Stimulated activated CD4-positive, alpha-beta T cell treated with anti-CD3 and anti-CD28 coated beads, Interleukin-4, amount 100 ng/mL, for 1 hour (primary cell): ENCODE measurements at places on chromosomes 7 and 10.

- no peak for DNase-seq
These were observed 99.0 kb upstream of the GPR22 start for GRCh38 chr7:107370816-107371215.

DNA sequence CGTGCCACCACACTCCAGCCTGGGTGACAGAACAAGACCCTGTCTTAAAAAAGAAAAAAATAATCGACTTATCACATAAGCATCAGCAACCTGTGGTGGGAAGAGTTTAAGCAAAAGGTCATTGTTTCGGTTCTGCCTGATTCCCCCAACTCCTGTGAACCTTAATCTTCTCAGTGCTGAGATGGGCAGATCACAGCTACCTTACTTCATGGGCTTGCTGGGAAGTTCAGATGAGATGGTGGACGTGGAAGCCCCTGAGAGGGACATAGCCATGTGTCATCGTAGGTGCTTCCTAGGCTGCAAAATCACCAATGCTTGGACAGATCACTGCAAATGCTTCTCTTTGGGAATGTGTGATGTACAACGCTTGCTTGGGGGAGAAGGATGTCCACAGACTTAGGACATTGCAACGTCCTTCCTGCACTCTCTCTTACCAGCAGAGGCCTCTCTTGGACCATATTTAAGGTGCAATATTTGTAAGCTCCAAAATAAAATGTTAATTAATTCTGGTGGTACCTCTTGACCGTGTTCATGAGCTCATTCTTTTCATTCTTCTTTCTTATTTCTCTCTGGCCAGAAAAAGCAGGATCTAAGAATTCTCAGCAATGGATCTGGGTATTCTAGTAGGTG is 8.6 kb downstream of the GJD4 start:
- no peak for DNase-seq

DNA sequence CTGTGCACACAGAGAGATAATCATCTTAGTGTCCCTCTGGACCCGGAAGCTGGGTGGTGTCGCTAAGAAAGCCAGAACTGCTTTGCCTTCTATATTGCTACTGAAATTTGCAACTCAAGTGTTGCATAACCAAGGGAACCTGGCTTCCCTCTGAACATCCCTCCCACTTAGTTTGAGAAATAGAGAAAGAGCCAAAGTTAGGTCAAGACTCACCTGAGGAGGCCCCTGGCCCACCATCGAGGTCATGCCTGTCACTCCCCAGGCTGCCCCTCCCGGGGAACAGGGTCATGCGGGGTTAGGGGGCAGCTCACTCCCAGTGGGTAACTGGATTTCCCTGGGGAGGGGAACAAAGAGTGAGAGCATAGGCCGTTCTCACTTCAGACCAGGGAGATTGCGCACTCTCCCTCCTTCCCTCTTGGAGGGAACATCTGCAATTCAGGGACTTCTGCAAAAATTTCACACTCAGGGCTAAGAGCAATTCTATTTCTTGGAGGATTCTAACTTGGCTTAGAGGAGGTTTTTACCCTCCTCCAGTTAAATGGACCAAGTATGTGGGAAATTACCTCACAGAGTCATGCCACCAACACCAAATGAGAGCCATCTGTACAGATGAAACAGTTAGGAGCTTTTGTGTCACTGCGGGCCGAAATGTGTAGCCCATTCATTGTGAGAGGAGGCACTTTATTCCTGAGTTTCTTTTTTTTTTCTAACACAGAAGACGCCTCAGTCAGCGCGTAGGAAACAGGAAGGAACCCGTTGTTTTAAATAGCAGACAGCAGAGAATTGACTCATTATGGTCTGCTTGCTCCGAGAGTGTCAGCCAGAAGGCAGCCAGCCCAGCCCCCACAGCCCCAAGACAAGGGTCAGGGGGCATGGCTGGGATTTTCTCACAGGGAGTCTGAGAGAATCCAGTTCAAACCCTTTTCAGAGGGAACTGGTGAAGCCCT is 221.3 kb downstream of the ARHGAP12 start:
- DNase-seq, result peak; percentile 46

DNA sequence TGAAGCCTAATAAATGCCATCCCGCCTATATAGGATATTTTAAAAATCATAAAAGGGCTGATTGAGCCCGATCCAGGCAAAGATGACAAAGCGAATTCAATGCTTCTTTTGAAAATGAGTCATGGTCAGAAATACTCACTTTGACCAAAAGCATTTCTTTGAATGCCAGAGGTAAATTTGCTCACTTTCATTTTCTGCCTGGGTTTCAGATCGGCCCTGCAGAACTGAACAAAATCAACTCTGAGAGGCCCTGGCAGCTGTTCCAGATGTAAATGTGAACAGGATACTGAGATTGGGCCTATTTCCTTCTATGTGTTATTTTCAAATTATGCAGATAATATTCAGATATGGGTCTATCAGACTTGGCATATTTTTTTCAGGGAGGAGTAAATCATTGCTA is 114.8 kb upstream of the ARID5B start:
- DNase-seq, result no peak

DNA sequence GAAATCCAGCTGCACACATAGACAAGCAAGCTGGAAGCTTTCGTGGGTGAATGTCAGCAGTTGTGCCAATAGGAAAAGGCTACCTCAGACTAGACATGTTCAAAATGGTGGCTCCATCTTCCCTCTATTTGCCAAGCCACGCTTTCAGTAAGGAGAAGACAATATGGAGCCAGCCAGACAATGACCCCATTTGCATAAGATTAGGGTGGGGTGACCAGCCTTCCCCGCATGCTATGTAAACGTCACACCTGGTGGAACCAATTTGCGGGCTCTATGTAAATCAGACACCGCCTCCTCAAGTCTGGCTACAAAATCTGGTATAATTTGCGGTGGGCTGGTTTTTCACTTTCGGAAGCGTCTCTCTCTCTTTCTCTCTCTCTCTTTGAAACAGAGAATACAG is 297.4 kb upstream of the PCDH15 start:
- no peak for DNase-seq

DNA sequence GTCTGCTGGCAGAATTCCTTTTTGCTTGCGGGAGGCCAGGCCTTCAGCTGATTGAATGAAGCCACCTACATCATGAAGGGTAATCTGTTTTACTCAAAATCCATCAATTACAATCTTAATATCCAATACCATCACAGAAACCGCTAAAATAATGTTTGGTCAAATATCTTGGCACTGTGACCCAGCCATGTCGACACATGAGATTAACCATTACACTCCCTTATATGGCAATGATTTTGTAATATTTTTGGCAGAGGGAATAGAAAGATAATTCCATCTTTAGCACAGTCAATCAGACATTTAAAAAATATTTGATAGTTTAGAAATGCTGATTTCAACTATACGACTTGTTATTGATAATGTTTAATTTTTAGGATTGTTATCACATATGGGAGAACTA is 36.5 kb upstream of the SLC39A12 start:
- DNase-seq, result no peak

DNA sequence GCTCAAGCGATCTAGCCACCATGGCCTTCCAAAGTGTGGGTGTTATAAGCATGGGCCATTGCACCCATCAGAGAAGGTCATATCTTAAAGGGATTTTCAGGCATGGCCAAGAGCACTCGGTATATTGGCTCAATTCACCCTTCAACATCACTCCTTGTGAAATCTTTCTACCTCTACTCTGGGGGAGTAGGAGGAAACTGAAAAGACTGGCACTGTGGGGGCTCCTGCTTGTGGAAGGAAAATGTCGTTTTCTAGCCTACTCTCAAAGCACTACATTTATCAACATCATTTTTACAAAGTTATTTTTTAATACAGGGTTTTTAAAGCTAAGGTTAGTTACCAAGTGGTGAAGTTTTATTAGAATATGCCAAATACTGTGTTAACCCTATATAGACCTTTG is 42.0 kb upstream of the CACNB2 start:
- DNase-seq, result no peak

- no peak for DNase-seq
These were observed 5.8 kb upstream of the C1GALT1 start for GRCh38 chr7:7176406-7177043.

DNA sequence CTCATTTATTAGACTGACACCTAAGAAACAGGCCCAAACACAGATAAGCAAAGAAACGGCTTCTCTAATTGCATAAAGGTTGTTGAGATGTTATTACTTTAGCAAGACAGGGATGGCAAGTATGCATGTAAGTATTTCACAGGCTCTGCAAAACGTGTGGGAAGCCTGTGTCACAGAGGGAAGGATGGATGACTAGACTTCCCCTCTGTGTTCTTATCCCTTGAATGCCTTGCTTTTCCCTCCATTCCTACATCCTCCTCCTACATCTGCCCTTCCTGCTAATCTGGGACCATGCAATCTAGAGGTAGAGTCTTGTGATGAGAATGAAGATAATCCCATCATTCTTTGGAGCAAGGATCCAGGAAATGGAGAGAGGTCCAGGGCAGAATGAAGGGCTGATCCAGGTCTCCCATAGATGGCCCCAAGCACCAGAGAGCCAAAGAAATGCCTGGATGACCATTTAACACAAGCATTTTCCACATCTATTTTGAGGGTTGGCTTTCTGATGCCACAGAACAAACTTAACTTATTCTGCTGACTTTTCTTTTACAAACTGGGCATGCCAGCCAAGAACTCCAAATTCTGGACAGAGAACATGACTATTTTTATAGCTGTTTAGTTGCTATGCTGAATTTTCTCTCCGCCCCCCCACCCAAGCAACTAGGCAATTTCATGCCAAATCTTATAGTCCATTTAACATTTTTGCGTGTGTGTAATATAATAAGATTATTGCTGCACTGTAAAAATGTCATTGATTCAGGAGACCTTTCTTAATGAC is 48.1 kb downstream of the NRP1 start:
- no peak for DNase-seq

GRCh38 chr7:20558963-20559716 is 56.3 kb upstream of the ABCB5 start:
- DNase-seq, result no peak

GRCh38 chr10:11684717-11685645 is 57.2 kb upstream of the ECHDC3 start:
- DNase-seq, result peak; percentile 50

DNA sequence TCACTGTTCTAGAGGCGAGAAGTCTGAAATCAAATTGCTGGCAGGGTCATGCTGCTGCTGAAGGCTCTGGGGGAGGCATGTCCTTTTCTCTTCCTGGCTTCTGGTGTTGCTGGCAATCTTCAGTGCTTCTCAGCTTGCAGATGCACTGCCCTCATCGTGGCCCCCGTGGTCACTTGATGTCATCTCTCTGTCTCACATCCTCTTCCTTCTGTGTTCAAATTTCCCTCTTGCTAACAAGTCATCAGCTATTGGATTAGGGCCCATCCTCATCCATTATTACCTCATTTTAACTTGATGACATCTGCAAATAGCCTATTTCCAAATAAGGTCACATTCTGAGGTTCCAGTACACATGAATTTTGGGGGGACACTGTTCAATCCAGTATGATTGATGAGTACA is 36.6 kb upstream of the SRGN start:
- no peak for DNase-seq

DNA sequence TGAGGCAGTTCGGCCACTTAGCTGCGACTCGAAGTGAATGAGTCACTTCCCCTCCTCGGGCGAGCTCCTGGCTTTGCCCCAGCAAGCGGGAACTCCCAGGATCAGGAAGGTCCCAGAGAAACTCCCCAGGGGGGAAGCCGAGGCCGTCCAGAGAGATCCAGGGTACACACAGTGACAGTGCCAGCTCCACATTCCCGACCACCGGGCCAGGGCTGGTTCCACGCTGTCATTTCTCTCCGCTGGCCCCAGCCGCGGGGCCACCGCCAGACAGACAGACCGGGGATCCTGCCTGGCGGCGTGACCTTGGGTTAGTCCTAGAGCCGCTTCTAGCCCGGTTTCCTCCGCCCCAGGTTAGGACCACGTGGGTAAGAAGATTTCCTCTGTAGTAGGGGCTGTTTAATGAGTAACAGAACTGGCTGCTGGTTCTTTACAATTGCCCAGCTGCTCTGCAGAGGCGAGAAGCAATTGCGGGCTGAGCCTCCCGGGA is 463 bp upstream of the UPP1 start:
- no peak for DNase-seq

DNA sequence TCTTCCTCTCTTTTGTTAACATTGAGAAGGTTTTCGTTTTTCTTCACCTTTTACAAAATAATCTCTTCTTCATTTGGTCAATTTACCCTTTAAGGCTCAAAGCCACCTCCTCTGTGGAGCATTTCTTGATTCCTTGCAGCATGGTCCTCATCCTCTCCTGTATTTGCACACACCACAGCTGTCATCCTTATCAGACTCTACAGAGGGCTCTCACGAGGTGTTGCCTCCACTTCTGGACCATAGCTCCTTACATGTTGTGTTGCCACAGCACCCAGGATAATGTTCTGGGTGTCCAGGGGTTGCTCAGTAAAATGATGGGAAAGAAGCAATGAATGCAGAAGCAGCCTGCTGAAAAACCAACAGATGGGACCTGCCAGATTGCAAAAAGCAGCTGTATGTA is 192.8 kb downstream of the SH2D4B start:
- no peak for DNase-seq

DNA sequence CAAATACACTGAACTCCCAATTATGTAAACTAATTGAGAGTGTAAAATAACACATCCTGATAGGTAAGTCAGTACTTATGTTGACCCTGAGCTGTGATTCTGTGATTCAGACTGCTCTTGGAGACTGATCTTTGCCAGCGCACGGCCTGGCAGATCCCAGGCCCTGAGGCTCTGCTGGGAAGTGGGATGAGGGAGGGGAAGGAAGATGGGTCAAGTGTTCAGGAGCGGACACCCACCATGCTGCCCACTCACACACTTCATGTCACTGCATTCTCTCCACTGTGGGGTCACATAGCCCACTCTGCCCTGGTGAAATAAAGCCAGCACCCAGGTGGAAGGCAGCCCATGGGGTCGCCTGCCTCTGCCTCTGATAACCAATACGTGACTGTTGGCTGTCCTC is 226.2 kb downstream of the TNS3 start:
- no peak for DNase-seq

DNA sequence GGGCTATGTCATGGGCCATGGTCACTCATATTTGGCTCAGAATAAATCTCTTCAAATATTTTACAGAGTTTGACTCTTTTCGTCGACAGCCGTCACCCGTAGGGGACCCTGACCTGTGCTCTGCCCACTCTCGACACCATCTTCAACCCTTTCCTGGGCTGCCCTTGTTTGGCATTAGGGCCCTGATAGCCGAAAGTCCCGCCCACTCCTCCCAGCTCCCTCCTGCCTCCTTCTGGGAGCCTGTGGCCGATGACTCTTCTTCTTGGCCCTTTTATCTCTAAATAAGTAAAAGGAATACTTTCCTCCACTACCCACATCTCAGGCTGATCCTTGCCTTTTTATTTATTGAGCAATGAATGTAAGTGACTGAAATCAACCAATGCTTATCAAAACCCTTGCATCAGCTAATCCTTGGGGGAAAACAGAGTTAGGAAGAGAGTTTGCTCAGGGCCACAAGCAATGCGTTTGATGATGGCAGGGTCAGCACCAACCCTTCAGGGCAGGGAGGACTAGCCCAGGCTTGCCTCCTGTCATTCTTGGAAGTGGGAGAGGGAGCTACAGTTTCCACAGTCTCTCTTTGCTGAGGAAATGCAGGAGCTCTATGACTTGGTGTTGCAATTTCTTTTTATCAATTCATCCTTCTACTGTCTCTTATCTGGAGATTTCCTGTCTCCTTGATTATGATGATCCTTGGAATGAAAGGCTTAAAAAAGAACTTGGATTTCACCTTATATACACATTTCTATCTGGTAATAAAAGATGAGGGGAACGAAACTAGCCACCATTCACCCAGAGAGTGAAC is 218.2 kb upstream of the PODXL start:
- DNase-seq, result no peak
